ENCODE measurements at places on chromosomes 5 and 9.

- no peak overlapping the region for H3K4me3 ChIP-seq
- H3K27ac ChIP-seq = no peak overlapping the region
- no peak for DNase-seq
- no peaks in the 10 kb centered on the region for H3K4me1 ChIP-seq
Measured at GRCh38 chr5:65142016-65142415, 339.7 kb downstream of the ADAMTS6 start.

GRCh38 chr9:72935595-72935994 lies 17.3 kb downstream of the ALDH1A1 start:
- no peaks in the 10 kb centered on the region for H3K36me3 ChIP-seq
- no peak overlapping the region for H3K27ac ChIP-seq
- no peak for DNase-seq
- H3K4me1 ChIP-seq = no peaks in the 10 kb centered on the region

GRCh38 chr9:76772686-76773445 lies 8.6 kb downstream of the PCA3 start:
- DNase-seq = no peak
- no peaks in the 10 kb centered on the region for H3K4me1 ChIP-seq
- no peak overlapping the region for H3K27ac ChIP-seq
- no peak overlapping the region for H3K4me3 ChIP-seq
- no peaks in the 10 kb centered on the region for H3K36me3 ChIP-seq

- no peak for DNase-seq
- no peaks in the 10 kb centered on the region for H3K27me3 ChIP-seq
- no peaks in the 10 kb centered on the region for H3K4me1 ChIP-seq
- H3K27ac ChIP-seq = no peak overlapping the region
- no peak overlapping the region for H3K4me3 ChIP-seq
- H3K36me3 ChIP-seq = no peaks in the 10 kb centered on the region
Measured at GRCh38 chr5:67636091-67636490, 439.5 kb upstream of the CD180 start.

DNA sequence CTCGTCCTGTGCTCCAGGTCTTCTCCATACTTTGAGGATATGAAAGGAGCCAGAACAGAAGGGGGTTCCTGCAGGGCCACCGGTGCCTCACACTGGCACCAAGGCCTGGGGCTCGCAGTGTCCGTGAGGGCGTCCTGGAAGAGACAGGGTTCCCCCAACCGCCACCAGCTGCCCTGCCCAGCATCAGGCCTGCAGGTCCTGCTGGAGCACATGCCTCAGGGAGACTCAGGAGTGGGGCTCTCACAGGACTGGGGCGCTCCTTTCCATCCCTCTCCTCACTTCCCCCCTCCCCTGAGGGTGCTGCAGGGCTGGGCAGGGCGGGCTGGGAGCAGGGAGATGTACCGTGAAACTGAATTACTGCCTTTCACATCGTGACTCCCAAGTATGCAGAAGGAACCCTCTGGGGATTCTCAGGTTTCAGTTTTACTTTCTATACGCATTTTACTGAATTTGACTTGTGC lies 31.7 kb downstream of the CEP72 start:
- no peak overlapping the region for H3K27ac ChIP-seq
- H3K27me3 ChIP-seq = no peaks in the 10 kb centered on the region
- H3K4me3 ChIP-seq = no peak overlapping the region
- H3K4me1 ChIP-seq = no peaks in the 10 kb centered on the region
- no peak for DNase-seq

GRCh38 chr9:132414731-132415130 lies 4.7 kb downstream of the CFAP77 start:
- peaks cover 17% of the 10 kb centered on the region for H3K4me1 ChIP-seq
- no peak for DNase-seq
- no peak overlapping the region for H3K27ac ChIP-seq
- H3K36me3 ChIP-seq = no peaks in the 10 kb centered on the region

DNA sequence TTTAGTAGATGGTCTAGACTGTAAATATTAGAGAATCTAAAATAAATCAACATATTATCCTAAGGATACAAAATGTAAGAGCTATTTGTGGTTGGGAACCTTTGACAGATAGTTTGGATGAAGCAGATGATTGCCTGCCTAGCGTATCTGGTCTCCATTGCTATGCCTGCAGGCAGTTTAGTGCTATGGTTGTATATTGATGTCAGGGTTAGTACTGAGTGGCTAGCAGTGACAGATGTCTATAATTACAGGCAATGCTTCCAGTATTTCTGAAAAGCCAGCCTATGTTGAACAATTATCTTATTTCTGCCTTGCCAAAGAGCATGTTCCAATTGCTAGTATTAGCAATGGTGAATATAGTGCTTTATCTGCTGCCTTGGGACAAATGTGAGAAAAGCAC lies 151.3 kb upstream of the TLX3 start:
- no peak overlapping the region for H3K4me3 ChIP-seq
- no peak for DNase-seq
- peaks cover 2% of the 10 kb centered on the region for H3K27me3 ChIP-seq
- no peaks in the 10 kb centered on the region for H3K36me3 ChIP-seq
- no peak overlapping the region for H3K27ac ChIP-seq
- H3K4me1 ChIP-seq = no peaks in the 10 kb centered on the region

Measured in activated T-helper 2 cell treated with anti-CD3 and anti-CD28 coated beads, Interferon-gamma antibody, Interleukin-2, Interleukin-4, amounts not matched to agents 10 μg/mL and 5 μg/mL and 100 μg/mL, durations not matched to agents 14 hours and 24 hours and 36 hours (primary cell).